IMR-90 (cell line): ENCODE measurements at places on chromosomes 2 and 18. TPM values are rescaled to one million over a fixed set of nuclear protein-coding genes. Genes with fewer than 3 reads are reported as not detected.

DNA sequence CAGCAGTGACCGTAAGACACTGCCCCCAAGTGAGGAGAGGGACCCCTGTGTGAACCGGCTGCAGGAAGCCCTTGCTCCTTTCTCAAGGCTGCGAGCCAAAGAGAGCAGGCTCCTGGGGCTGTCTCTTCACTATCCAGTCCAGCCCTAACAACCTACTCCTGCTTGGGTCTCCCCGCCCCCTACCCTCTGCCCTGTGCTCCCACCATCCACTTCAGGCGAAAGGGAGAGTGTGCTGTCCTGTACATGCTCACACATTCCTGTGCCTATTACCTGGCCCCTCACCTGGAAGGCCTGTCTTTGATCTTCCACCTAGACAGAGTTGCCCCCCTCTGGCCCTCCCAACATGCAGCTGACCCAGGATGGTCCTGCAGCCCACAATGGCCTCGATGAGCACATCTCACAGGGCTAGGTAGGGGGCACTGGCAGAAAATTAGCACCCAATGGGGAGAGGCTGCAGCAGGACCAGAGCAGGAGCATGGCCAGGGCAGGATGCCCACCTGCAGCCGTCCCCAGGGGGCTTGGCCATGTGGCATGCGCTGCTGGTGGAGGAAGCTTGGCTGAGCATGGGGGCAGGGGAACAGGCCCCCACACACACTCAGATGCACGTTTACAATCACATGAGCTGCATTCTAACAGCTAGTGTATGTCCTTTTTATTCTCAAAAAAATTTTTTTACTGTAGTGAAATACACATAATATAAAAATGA is 93.5 kb downstream of the POLR1A start:
- no peak for DNase-seq

- DNase-seq = peak; percentile 85
These were observed 29.5 kb upstream of the ATRAID start for GRCh38 chr2:27182346-27182745.

GRCh38 chr2:56170988-56171387 is 12.8 kb upstream of the CCDC85A start:
- DNase-seq = no peak

- DNase-seq = no peak
These were observed 229.4 kb downstream of the GCA start for GRCh38 chr2:162573288-162573687.

GRCh38 chr18:68543344-68543743 is 171.6 kb downstream of the TMX3 start:
- DNase-seq = no peak

DNA sequence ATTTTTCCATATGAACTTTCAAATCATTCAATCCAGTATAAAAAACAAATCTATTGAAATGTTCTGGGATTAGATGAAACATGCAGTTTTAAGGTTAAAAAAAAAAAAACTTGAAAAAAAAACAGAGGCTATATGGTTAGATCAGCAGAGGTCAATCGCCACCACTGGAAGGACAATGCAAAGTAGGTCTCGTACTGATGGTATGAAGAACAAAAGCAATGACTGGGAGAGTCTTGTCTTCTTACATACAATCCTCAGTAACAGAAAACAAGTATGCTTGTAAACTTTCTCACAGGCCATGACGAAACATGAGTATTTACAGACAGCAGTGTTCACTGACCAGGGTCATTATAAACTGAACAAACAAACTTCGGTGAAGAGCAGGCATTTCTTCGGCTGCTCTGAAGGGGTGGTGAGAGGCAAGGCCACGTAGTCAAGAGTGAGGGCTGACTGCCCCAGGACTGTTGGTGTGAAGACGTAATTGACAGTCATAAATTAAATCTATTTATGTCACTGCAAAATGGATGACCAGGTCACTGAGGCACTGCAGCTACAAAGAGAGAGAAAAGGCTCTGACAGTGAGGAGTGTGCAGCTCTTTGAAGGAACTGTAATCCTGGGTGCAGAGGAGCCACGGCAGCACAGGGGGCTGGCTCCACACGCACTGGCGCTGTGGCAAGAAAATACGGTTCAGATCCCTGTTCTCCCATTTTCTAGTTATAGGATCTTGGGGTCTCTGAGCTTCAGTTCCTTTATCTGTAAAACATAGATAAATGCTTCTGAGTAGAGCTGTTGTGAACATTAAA is 60.0 kb downstream of the NXPH2 start:
- no peak for DNase-seq

- no peak for DNase-seq
These were observed 16.2 kb upstream of the GLI2 start for GRCh38 chr2:120719491-120719890.

- DNase-seq = no peak
These were observed 32.7 kb downstream of the EIPR1 start for GRCh38 chr2:3344897-3345296.

DNA sequence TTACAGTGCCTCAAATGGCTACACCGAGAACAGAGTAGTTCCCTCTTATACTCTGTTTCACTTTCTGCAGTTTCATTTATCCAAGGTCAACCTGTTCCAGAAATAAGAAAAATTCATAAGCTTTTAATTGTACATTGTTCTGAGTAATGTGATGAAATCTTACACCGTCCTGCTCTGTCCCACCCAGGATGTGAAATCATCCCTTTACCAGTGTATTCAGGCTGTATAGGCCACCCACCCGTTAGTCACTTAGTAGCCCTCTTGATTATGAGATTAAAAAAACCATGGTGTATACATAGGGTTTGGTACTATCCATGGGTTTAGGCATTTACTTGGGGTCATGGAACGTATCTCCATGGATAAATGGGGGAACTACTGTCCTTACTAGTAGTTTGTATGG is 29.8 kb downstream of the STARD6 start:
- no peak for DNase-seq

DNA sequence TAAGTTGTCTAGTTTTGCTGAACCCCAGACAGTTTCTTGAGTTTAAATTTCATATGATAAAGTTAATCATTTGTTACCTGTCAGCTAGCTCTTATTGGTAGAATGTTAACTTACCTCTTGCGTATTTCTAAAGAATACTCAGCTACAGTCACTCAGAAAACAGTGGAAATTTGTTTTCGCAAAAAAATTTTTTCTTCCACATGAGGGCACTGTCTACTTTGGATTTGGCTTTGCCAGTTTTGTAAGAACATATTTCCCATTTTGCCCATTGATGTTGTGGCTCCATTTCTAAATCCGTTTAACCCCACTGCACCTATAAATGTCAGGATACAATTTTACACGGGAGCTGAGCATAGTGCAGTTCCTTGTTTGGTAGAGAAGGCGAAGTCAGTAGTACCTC is 19.1 kb upstream of the GCFC2 start:
- no peak for DNase-seq

DNA sequence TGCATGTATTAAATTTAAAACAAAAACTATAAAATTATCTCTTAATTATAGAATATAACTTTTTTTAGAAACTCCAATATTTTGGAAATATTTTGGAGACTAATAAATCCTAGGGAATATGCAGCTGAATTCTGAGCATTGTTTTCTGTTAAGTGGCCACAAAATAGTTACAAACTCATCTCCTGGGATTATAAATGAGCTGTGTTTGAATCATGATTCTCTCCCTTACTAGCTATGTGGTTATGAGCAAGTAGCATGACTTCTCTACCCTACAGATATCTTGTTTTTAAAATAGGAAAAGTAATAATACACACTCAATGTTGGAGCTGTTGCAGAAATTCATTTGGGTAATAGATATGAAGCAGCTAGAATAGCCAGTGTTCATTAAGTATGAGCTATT is 137.9 kb upstream of the ITGA4 start:
- DNase-seq = no peak

Gene ATP8B1
- polyA plus RNA-seq = 57.7 and 64.3 TPM in 2 replicates
